HEK293T (cell line): ENCODE measurements at places on chromosomes 3 and 15.

DNA sequence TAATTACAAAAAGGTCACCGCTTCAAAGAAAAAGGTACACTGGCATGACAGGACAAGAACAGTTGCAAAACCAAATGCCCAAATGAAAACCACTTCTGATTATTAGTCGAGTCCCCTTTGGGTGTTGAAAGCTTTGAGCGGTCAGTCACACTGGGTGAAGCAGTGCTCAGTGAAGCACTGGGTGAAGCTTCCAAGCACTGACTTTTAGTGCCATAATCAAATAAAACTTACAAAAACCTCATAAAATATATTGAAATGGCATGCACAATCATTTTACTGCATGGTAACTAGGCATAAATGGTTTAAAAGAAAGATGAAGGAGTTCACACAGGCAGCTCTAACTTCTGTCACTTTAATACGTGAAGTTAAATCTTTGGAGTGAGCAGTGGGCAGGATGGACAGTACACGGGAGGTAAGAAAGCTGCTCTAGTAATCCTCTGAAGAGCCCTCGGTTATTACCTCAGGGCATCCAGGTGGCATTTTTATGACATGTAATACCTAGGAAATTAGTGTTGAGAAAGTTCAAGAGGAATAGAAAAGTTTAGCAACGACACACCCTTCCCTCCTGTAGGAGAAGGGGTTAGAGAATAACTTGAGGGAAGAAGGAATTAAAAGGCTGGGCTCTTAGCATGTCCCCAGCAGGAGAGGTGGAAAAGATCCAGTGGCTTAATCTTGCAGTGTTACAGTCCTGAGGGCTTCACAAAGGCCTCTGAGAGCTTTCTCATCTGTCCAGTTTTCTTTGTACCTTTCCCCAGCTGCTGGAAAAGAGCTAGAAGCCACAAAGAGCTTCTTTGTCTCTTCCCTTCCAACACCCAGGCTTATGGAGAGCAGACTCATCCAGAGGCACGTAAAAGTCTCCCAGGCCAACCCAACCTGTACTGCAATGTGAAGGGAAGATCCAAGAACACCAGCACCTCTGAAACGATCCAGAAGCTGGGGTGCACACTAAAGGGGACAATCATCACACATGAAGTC, 64.9 kb upstream of the MYO5C start:
- DNase-seq: no peak

DNA sequence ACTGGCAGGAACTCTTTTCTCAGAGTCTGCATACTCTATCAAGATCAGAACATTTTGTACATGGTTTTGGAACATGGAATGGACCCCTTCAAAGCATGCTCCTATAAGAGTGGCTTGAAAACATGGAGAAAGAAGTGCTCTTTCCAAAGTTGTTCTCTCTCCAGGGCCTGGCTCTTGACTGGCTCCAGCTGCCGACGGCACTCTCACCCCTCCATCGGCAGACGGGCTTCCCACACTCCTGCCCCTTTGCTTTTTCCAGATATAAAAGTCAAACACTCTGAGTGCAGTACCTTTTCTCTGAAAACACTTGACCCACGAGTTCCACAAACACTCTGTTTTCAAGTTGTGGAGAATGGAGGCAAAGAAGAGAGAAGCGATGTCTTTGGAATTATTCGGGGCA, 72.5 kb upstream of the ONECUT1 start:
- no peak for DNase-seq

- no peak for DNase-seq
Observed at GRCh38 chr3:111603679-111604078, 8.5 kb upstream of the ZBED2 start.

- no peak for DNase-seq
Observed at GRCh38 chr3:43892526-43892925, 201.8 kb downstream of the ABHD5 start.

- DNase-seq: no peak
Observed at GRCh38 chr3:144840866-144841265, 869.2 kb downstream of the DIPK2A start.

GRCh38 chr3:192906940-192907339, 10.7 kb downstream of the MB21D2 start:
- no peak for DNase-seq

DNA sequence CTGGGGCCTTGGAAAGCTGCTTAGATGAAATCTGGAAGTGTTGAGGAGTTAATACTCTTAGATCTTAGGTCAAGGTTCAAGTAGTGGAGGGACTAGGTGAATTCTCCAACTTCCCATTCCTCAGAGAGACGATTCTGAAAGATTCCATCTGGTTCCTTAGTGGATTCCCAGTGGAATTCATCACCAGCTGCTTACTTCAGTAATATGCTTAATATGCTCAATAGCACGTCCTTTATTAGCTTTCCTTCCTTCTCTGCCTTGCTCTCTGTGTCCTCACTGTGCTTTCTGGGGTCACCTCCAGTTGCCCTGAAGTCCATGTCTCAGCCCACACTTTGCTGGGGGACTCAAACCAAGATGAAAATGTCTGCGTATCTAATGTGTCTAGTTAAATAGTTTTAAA, 31.0 kb downstream of the CEP63 start:
- DNase-seq: no peak

- no peak for DNase-seq
Observed at GRCh38 chr3:55562700-55563099, 75.6 kb upstream of the WNT5A start.

DNA sequence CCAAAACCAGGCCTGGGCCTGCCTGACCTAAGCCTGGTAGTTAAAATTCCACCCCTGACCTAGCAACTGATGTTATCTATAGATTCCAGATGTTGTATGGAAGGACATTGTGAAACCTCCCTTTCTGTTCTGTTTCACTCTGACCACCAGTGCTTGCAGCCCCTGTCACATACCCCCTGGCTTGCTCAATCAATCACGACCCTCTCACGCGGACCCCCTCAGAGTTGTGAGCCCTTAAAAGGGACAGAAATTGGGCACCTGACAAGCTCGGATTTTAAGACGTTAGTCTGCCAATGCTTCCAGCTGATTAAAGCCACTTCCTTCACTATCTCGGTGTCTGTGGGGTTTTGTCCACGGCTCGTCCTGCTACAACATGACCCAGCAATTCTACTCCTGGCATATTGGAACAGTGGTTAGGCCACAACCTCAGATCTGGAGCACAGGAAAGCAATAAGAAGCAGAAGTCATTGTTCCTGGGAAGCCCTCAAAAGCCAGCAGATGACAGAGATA, 36.7 kb upstream of the LHFPL4 start:
- DNase-seq: no peak

DNA sequence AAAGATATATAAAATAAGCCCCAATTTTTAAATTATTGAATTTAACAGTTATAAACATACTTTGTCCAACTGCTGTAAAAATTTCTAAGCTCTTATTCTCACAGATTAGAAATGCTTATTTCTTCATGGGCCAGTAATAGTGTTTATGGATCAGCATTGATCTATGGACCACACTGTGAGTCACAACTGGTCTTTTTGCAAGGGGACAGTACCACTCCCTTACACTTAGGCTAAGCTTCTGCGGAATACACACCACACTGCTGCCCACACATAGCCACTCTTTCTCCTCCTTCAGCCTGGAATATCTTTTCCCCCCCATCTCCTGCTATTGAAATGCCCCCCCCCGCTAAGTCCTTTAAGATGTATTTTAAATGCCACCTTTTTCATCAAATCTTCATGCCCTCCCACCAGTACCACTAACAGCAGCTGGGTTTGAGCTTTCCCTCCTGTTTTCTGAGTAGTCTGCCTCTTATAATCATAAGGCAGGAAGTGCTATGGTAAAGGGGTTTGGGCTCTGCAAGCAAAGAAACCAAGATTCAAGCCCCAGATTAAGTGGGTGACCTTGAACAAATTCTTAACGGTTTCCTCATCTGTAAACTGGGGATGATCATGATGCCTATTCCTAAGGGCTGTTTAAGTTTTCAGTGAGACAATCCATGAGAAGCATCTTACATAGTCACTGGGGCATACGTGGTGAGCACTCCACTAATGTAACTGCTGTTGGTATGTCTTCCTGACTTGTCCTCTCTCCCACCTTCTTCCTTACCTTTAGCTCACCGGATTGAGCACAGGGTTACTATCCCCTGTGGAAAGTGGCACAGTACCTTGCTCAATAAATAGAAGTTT, 69.2 kb downstream of the DCUN1D1 start:
- DNase-seq: no peak
